ENCODE measurements at places on chromosomes 12 and 14.
A peak's percentile ranks its signal among the peaks of the same experiment; 100 is the strongest.

GRCh38 chr12:132204063-132204792 is 60.0 kb downstream of the NOC4L start:
- DNase-seq = no peak

DNA sequence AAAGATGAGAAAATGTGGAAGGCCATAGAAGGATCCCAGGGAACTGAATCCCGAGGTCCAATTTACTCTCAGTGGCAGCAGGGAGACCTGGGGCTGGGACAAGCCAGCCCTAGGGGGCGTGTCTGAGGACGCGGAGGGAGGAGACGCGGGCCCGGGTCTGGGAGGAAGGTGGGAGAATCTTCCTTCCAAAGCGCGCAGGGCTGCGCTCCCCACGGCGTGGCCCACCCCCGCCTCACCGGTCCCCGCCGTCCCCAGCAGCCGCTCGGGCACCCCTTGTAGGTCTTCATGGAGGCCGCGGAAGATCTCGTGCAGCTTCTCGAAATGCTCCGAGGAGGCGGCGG is 323 bp downstream of the VTI1B start:
- DNase-seq = peak; percentile 72

GRCh38 chr14:20603813-20604690 is 12.9 kb upstream of the RNASE12 start:
- no peak for DNase-seq

DNA sequence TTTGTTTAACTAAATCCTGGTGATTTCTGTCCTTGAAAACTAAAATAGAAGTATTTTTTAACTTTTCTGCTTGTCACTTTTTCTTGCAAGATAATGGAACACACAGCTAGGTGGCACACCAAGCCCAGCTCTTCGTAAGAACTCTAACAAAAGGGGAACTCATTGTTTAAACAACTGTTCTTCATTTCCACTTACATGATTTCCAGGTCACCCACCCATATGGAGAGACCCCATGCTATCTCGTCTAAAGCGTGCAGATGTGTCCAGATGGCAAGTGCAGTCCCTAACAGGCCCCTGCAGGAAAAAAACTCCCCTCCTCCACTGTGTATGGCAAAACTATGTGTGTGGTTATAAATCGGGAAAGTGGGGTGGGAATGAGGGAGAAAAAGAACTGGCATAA is 43.3 kb upstream of the NT5DC3 start:
- DNase-seq = peak; percentile 75

GRCh38 chr12:97292588-97292987 is 170.0 kb upstream of the RMST start:
- no peak for DNase-seq

GRCh38 chr14:102500713-102501112 is 8.9 kb downstream of the ANKRD9 start:
- DNase-seq = no peak

DNA sequence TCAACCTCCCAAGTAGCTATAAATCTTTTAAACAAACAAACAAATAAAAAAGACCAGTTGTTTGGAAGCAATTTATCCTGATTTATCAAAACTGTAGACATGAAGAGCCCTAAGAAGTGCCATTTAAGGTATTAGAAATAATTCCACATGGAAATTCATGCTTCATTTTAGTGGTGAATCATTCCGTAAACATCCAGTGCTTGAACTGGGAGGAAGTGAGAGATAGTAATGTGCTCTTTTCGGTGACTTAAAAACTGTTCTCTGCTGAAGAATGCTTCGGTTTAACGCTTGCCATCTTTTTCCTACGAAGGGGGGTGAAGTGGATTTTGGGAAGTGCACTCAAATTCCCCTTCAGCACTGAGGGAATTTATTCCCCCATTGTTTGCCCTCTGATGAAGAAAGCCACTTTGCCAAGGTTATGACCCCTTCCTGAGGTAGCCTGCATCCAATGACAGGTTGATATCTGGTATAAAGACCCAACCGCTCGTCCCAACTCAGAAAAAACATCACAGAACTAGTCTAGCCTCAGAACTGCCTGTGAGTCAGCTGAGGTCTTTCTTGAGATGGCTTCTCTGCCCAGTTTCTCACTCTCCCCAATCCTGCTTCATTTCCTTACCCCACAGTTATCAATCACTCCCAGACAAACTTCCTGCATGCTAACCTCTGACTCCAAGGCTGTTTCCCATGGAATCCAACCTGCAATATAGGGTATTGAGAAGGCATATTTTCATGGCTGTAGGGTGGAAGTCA is 244.1 kb downstream of the AEBP2 start:
- DNase-seq = no peak

DNA sequence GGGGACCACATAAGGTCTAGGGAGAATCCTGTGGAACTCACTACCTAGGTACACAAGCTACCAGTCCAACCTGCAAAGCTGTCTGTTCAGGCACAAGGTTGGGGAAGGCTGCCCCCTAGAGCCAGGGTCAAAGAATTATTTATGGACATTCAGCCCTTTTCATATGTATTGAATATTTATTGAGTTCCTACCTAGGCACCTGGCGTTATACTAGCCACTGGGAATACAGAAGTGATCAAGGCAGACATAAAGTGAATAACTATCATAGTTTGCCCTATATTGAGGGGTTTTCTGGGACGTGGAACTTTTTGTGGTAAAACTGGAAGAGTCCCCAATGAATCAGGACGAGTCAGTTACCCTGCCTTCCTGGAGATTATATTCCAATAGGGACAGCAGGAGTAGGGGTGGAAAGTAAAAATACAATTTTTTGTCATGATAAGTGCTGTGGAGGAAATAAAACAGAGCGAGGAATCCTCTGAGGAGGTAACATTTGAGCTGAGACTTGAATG is 5.8 kb upstream of the SLC48A1 start:
- peak; percentile 73 for DNase-seq

DNA sequence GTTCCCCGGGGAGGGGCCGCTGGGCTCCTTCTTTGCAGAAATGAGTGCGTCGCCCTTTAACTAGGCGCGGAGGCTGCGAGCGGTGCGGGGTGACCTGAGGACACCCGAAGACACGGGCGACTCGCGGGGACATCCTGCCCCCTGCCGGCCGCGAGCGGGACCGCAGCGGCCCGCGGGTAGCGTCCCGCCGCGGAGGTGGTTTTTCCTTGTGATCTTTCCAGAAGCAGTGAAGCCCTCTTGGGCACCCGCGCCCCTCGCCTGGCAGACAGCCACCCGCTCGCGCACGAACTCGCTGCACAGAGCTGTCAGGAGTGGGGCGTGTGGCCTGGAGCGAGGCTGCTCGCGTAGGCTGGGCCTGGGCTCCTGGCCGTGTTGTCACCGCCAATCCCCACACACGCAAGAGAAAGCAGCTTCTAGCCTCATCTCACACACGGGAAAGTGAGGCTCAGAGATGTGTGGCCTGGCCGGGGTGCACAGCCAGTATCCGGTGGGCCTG is 67.2 kb downstream of the DIO3 start:
- DNase-seq = peak; percentile 69

GRCh38 chr12:69284131-69284530 is 44.8 kb downstream of the CPSF6 start:
- peak; percentile 92 for DNase-seq

DNA sequence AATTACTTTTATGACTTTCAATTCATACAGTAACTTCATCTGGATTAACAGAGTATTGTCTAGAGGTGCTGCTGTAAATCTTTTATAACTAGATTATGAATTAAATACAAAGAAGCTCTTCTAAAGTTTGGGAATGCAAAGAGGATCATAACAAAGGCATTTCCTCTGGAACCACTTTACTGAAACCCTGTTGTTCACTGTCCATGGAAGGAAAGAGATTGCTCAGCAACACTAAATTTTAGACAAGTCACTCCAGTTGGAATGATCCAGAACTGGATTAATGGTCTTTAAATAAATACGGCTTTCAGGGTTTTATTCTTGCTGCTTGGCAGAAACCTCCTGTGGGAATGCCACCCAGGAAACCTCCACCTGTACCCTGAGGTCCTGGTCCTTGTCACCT is 250.6 kb downstream of the KSR2 start:
- DNase-seq = no peak

DNA sequence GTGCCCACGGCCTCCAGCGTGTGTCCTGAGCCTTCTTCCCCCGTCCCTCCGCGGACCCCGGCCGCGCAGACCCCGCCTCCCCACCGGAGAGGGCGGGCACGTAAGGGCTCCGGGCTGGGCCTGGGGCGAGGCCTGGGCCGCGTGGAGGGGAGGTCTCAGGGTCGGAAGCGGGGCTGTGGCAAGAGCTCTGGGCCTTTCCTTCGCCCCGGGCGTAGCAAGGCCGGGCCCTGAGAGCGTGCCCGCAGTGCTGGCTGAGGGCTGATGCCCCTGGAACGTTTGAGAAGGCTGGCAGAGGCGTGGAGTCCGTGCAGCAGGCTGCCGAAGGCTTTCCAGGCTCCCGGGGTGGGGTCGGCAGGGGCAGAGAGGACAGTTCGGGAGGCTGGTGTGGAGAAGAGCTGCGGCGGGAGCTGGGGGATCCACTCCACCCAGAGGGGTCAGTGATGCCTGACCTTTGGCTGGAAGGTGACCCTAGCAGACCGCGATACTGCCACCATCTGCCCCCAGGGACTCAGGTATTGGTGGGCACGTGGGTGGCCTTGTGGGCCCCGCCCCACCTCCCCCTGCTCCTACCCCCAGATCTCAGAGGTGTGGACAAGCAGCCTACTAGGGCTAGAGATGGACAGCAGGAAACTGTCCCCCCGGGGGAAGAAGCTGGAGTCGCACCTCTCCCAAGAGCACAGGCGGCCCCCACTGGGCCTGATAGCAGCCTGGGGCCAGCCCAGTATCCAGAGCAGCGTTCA is 558 bp downstream of the TEX22 start:
- DNase-seq = peak; percentile 71

- DNase-seq = no peak
Observed at GRCh38 chr14:103693515-103693914, 21.7 kb downstream of the XRCC3 start.

DNA sequence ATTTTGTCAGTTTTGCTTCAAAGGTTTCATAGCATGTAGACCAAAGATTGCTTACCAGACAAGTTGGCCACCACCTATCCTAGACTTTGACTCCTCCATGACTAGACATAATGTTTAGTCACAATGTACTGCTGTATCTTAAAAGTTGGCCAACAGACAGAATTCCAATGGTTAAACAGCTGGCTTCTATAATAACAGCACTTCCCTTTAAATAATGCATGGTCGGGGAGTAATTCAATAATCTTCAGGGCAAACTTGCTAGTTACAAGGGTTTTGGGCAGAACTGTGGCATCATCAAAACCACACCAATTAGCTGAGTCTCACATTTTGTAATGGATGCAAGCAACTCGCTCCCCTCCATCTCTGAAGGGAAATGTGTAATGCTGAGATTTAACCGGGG is 56.9 kb downstream of the IGF1 start:
- peak; percentile 14 for DNase-seq

DNA sequence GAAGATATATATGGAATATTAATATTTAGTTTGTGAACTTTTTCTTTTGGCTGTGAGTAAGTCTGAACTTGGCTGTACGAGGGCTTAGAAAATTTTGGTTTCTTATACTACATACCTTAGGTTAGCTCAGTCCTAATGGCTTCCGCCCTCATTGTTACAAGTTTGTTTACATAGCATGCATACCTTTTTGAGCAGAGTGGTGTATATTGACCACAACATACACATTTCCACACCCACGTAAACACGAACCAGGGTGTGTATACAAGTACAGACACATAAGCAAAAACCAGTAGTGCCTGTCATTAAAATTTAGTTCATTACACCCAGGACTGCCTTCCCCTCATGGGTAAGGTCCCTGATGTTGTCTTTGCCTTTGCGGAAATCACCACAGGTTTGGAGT is 230.2 kb upstream of the RGS6 start:
- DNase-seq = no peak

DNA sequence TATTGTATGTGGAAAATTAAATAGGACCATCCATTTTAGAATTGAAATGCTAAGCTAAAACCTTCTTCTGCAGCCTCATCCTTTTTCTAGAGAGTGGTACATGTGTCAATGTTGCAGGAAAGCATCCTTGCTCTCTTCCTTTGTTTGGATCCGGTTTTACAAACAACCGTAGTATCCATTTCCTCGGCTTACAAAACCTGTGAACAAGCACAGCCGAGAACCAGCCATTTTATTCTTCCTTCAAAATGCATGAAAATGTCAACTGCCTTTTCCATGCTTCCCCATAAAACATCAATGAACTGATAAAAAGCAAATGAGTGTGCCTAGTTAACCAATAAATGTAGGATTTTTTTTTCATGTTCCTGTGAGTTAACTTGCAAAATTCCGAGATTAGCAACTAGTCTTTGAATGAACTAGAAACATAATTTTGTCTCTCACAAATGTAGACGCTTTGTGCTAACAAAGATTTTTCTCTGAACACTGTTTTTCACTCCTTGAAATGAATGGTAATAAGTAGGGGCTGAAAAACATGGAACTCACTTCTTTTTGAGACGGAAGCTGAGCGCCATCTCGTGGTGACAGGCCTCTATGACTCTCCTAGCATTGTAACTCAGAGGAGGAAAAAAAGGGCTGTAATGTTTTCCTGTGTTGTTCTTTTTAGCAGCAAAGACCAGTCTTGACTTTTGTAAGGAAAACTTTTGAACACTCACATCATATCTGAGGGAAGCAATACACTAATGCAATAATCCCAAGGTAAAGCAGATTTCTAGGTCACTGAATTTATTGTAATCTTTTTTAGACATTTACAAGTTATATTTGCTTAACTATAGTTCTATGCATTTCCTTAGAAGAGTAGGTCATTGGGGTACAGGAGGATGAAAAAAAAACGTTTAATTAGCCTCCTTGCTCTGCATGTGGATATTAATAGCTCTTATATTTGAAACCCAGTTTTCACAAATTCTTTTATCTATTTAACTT is 157.4 kb upstream of the FOXG1 start:
- peak; percentile 77 for DNase-seq

DNA sequence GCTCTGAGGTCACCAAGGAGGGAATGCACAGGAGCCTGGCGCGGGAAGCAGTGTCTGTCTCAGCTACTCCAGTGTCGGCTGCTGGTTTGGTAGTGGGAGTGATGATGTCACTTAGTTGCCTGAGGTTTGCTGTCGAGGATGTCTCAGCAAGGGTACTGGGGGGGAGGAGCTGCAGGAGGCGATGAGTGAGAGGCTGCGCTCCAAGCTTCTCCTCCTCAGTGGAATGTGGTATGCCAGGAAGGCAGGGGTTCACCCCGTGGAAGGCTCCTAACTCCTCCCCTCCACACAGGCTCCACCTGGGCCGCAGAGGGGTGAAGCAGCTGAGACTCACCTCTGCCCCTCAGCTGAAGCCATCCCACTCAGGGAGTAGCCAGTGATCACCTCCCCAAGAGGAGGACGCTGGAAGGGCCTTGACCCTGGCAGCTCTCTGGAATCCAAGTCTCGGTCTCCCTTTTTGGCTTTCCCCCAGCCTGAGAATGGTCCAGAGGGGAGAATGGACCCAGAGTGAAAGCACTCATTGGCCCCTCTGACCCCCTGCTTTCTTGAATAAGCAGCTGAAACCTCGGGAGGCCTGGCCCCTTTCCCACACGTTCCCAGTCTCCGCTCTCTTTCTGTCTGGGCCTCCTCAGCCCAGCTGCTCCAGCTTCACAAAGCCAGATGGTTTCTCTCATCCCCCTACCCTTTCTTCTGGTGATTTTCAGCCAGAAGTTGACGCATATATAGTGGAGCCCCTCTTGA is 178.9 kb upstream of the FKBP4 start:
- DNase-seq = no peak

- DNase-seq = peak; percentile 18
Observed at GRCh38 chr12:18868717-18869116, 130.8 kb downstream of the CAPZA3 start.

GRCh38 chr12:120352117-120352516 is 16.8 kb downstream of the MSI1 start:
- DNase-seq = no peak
